ENCODE measurements at places on chromosomes 3 and 15.

DNA sequence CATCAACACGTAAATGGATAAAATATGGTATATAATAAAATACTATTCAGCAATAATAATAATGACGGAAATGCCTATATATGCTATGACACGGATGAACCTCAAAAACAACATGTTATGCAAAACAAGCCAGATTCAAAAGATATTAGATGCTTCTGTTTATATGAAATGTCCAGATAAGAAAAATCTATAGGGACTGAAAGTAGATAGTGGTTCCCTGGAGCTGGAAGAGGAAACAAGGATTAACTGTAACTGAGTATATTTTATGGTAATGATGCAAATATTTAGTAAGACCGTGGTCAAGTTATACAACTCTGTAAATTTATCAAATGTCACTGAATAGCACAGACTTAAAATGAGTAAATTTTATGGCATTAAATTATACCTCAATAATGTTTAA lies 25.8 kb upstream of the WDR49 start:
- no peak for DNase-seq

GRCh38 chr3:113097960-113098447 lies 107.2 kb downstream of the GTPBP8 start:
- peak; percentile 99 for DNase-seq

DNA sequence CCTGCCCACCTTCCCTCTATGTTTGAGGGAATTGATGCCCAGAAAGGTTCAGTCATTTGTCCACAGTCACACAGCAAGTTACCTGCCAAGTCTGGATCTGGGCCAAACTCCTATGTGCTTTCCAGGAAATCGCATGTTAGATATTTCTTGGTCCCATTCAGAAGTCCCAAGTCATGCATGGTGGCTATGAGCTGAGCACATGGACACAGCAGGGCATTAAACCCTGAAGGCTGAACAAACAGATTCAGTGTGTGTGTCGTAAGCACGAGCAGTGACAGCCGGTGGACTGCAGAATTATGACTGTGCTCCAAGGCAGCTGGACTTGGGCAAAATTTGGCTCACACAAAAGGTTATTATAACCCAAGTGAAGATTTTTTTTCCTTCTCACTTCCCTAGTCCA lies 11.4 kb upstream of the SLC6A6 start:
- no peak for DNase-seq

DNA sequence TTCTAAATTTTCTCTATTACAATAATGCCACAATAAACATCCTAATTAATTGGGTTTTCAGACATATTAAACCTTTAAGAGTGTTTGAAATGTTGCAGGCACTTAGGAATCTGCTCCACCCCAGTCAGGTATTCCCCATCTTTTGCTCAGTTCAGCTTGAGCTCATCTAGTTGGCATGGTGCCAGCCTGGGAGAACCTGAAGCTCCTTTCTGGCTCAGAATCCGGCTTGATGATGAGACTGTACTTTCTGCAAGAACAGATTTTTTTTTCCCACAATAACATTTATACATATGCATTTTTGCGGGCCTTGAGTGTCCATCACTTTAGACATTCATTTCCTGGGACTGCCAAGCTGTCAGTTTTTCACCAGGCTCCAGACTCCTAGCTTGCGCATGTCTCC lies 7.7 kb upstream of the OXSR1 start:
- peak; percentile 21 for DNase-seq

- no peak for DNase-seq
Measured at GRCh38 chr3:3825035-3825434, 25.8 kb downstream of the LRRN1 start.

DNA sequence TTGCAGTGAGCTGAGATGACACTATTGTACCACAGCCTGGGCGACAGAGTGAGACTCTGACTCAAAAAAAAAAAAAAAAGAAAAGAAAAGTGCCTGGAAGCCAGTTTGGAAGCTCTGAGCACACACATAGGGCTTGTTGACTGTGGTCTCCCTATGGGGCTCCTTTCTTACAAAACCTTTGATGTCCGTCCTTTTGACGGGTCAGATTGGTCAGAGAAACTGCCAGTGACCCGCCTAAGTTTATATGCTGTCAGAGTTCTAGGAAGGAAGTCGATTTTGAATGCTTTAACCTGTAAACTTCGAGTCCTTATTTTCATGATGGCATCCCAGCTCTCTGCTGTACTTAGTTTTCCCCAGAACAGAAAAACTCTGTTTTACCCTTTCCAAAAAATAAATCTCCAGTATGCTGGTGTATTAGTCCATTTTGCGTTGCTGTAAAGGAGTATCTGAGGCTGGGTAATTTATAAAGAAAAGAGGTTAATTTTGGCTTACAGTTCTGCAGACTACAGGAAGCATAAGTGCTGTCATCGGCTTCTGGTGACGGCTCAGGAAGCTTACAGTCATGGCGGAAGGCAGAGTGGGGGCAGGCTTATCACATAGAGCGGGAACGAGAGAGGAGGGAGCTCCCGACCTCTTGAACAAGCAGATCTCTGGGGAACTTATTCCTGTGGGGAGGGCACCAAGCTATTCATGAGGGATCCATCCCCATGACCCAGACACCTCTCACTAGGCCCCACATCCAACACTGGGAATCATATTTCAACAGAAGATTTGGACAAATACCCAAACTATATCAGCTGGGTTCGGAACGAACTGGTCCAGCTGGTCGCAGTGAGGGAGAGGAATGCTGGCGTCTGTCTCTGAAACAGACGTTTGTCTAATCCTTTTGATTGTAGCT lies 72.3 kb downstream of the LMLN start:
- DNase-seq = no peak

GRCh38 chr3:127264292-127264691 lies 23.6 kb downstream of the PRR20G start:
- DNase-seq = no peak

GRCh38 chr3:71050166-71050537 lies 533.4 kb downstream of the FOXP1 start:
- peak; percentile 41 for DNase-seq

DNA sequence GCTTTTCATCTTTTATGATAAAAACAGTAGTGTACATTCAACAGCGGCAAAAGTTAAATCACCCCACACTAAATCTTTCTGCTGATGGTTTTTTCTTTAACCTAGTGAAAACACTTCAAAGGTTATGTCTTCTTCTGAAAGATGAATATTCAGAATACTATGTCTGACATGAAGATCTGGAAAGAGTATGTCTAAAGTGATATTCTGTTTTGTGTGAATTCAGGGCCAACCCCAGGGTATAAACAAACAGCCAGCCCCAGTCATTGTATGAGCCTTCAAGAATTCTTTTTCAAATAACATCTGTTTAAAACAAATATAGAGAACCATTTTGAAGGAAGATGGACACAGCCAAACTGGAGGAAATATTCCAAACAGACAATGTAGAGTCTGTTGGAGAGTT lies 581.0 kb upstream of the NAALADL2 start:
- DNase-seq = no peak

DNA sequence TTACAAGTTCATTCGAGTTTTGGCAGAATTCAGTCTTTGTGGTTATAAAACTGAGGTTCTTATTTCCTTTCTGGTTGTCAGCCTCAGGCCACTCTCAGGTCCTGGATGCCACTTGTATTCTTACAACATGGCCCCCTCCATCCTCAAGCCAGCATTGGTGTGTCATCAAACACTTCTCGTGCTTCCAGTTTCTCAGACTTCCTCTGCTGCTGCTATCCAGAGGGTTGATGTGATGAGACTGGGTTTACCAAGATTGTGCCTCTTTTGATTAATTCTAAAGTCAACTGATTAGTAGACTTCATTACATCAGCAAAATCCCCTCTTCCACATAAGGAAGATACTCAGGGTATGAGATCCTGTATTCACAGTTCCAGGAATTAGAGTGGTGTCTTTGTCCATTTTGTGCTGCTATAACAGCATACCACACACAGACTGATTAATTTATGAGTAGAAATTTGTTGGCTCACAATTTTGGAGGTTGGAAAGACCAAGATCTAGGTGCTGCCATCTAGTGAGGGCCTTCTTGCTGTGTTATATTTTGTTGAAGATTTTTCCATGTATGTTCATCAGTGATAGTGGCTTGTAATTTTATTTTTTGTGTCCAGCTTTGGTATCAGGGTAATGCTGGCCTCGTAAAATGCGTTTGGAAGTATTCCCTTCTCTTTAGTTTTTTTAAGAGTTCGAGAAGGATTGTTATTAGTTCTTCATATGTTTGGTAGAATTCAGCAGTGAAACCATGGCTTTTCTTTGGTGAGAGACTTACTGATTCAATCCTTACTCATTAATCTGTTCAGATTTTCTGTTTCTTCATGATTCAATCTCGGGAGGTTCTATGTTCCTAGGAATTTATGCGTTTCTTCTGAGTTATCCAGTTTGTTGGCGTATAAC lies 11.1 kb downstream of the LRCH3 start:
- no peak for DNase-seq

DNA sequence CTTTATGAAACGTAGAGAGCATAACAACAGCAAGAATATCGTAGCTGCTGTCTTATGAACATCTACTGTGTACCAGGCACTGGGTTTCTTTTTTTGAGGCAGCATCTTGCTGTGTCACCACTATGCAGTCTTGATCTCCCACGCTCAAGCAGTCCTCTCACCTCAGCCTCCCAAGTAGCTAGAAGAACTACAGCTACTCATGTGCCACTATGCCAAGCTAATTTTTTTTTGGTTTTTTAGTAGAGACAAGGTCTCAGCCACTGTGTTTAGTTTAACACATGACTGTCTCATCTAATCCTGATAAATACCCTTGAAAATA lies 129.9 kb downstream of the VGLL4 start:
- no peak for DNase-seq

- DNase-seq = no peak
Measured at GRCh38 chr3:168086541-168087260, 9.0 kb downstream of the GOLIM4 start.

- DNase-seq = peak; percentile 61
Measured at GRCh38 chr3:71584394-71585011, 975 bp upstream of the FOXP1 start.

DNA sequence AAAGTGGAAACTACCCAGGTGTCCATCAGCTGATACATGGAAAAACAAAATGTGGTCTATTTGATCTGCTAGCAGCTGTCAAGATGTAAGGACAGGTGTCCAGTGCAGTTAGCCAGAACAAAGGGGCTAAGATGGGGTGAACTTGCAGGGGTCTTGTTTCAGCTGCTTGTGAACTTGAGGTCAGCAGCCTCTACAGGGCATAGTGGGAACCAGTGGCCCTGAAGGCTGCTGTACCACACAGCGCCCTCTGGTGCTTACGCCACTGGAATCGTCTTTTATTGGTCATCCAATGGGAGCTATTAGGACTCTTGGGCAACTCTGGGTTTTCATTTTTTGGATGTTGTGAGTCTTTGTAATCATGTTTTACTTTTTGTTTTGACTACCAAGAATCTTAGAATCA lies 62.2 kb upstream of the CTSH start:
- DNase-seq = peak; percentile 10

GRCh38 chr3:134641671-134642300 lies 9.0 kb downstream of the KY start:
- DNase-seq = no peak

DNA sequence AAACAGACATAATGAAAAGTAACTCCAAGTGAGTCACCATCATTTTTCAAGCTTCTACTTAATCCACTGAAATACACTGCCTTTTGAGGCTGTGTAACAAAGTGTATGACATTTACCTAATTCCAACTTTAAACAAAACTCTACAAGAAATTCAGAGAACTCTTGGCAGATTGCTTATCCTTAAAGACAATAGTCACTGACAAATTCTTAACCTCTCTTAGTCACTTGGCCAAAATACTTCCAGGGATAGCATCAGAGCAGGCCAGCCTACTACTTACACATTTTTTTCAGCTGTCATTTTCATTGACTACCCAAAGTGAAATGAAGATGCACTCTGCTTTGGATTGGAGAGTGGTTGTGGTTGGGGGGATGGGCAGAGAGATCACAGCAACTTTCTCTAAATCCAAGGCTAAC lies 3.6 kb downstream of the WWTR1 start:
- no peak for DNase-seq

DNA sequence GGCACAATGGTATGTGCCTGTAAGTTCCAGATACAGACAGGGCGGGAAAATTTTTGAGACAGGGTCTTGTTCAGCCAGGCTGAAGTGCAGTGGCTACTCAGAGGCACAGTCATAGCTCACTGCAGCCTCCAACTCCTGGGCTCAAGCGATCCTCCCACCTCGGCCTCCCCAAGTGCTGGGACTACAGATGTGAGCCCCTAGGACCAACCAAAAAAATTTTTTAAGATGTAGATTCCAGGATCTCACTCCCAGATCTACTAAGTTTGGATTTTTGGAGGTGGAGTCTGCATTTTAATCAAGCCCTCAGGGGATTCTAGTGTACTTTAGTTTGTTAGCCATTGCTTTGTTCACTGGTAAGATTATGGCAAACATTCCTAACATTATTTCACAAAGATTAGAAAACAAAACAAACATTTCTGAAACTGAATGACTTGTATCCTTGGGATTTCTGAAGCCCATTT lies 2.7 kb downstream of the LIPH start:
- no peak for DNase-seq

GRCh38 chr3:107845380-107846278 lies 245.2 kb downstream of the CD47 start:
- no peak for DNase-seq

DNA sequence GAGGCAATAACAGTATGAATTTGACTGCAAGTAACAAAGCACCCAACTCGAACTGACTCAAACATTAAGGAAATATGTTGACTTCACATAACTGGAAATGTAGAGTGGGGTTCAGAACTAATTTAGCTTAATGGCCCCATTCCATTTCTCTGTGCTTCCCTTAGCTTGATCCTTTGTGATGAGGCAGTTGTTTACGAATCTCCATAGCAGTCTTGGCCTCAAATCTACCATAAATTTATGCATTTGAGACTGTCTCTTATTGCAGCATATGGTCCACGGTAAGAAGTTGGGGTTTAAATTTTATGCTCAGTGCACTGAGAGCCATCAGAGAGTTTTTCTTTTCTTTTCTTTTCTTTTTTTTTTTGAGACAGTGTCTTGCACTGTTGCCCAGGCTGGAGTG lies 148.7 kb upstream of the POU1F1 start:
- no peak for DNase-seq

GRCh38 chr15:101488300-101489164 lies 975 bp downstream of the PCSK6 start:
- no peak for DNase-seq

- DNase-seq = no peak
Measured at GRCh38 chr3:59565125-59565524, 515.3 kb upstream of the CFAP20DC start.

GRCh38 chr15:56804938-56805337 lies 71.6 kb upstream of the ZNF280D start:
- no peak for DNase-seq

- no peak for DNase-seq
Measured at GRCh38 chr3:15595955-15596354, 5.4 kb downstream of the HACL1 start.

- DNase-seq = no peak
Measured at GRCh38 chr3:100600181-100601042, 9.0 kb upstream of the ADGRG7 start.

DNA sequence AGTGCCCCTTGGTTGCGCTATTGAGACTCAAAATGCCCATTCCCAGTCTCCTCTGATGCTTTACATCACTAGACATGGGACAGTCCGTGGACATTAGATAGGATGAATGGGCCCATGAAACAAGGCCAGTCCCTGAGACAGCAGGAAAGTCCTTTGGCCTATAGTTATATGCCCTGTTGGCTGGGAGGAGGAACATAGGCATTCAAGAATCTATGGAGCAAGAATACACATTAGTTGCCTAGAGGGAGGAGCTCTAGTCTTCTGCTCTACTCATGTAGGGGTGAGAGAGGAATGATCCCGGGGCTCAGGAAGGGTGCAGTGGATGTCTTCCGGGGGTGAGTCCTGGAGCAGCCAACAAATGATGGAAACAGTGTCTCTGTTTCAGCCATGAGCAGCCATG lies 58.0 kb upstream of the LRTM1 start:
- DNase-seq = no peak

GRCh38 chr3:179558742-179559364 lies 3.9 kb upstream of the ACTL6A start:
- DNase-seq = peak; percentile 57
